ENCODE measurements at places on chromosomes 5 and 9.
A peak's percentile ranks its signal among the peaks of the same experiment; 100 is the strongest.

DNA sequence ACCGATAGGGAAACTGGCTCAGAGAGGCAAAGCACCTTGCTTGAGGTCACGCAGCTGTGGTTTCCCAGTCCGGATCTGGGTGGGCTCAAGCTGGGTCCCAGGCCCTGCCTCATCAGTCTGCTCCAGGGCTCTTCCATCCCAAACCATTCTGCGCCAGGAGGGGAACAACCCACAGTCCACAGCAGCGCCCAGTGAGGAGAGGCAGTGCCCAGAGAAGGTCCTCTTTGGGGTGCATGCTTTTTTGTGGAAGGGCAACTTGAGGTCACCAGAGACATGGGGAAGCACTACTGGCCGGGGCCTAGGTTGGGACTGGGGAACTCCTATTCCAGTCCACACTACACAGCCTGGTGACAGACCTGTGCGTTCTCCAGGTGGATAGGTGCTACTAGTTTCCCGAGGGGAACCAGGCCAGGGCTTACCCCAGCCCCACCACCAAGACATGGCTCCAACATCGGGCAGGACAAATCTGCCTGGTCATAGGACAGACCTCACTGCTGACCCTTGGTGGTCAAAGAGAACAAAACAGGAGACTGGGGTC lies 62.5 kb upstream of the RNF130 start:
- no peak for DNase-seq

DNA sequence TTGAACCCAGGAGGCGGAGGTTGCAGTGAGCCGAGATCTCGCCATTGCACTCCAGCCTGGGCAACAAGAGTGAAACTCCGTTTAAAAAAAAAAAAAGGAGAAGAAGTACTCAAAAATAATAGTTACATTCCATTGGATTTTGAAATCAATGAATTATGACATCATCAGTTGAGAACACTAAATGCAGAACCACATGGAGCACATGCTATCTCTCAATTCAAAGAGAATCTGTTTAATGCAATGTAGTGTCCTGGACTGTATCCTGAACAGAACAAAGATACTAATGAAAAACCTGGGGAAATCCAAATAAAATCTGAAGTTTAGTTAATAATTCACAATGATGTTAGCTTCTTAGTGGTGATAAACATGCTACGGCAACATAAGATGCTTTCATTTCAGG lies 20.3 kb downstream of the CDC14B start:
- DNase-seq = no peak

DNA sequence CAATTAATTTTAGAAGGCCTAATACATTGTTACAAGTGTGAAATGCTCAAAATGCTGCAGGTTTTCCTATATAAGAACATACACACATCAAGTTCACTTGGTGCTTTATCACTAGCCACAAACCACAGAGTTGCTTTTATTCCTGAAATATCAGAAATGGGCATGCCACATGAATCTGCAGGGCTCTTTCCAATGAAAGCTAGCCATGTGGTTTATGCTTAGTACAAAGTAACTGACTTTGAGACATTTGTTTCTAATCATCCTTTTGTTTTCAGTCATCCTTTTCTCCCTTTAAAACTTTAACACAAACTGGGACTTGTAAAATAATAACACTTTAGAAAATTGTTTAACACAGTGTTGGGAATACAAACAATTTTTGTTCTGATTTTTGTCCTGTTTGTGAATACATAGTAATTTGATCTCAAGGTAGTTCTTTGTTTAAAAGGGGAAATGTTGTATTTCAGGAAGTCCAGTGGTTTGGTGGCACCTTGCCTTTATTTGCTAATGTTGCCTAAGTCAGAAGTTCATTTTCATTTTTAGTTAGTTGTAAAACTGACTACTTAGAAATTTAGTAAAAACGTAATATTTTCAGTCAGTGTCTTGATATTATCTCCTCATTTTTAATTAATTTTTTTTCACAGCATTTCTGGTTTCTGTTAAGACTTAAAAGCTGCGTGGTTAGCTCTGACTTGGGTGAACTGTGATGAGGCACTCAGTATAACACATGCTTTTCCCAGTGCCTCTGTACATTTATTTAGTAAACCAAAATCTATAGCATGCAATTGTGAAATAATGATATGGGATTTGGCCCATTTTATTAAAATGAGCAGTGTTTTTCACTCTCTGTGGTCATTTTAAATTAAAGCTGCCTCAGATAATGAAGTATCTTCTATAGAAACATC lies 18.6 kb downstream of the PRDM6 start:
- no peak for DNase-seq

GRCh38 chr9:18208166-18209059 lies 265.5 kb upstream of the ADAMTSL1 start:
- DNase-seq = peak; percentile 58

GRCh38 chr9:82645600-82645999 lies 417.3 kb downstream of the RASEF start:
- no peak for DNase-seq

DNA sequence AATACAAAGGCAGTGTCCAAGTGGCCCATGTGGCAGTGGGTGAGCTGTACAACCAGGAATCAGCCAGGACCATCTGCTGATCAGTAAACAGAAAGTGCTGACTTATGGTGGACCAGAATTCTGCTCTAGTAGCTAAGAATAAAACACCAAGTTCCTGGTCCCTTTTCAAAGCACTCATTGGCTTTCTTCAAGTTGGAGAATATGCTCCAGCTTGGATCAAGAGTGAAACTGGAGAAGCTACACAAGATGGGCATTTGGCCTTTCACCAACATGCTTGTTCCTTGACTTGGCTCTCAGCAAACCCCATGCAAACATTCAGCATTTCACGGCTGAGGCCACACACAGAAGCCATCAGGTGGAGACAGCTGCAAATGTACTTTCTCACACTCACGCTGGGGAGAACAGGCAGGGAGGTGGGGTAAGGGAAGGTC lies 32.1 kb downstream of the MARCHF3 start:
- DNase-seq = peak; percentile 39
